ENCODE measurements at places on chromosomes 1 and 21. TPM values are rescaled to one million over a fixed set of nuclear protein-coding genes. Genes with fewer than 3 reads are reported as not detected.
A peak's percentile ranks its signal among the peaks of the same experiment; 100 is the strongest.

DNA sequence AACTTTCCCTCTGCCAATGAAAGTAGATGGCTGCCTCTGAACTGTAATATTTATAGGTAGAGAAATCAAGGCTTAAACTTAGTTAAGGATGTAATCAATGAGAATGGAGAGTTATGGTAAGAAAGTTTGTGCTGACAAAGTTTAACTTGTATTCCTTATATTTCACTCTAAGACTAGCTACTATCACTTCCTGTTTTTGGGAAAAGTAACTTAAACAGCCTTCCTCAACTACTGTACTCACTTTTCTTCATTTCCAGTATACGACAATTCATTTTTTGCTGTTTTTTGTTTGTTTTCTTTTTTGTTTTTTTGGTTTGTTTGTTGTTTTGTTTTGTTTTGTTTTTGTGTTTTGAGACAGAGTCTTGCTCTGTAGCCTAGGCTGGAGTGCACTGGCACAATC, 3.7 kb downstream of the RGS18 start:
- H3K36me3 ChIP-seq = no peaks in the 10 kb centered on the region
- no peak overlapping the region for H3K27ac ChIP-seq
- DNase-seq = no peak
- H3K4me1 ChIP-seq = no peaks in the 10 kb centered on the region
- H3K4me3 ChIP-seq = no peak overlapping the region
- H3K27me3 ChIP-seq = no peaks in the 10 kb centered on the region

DNA sequence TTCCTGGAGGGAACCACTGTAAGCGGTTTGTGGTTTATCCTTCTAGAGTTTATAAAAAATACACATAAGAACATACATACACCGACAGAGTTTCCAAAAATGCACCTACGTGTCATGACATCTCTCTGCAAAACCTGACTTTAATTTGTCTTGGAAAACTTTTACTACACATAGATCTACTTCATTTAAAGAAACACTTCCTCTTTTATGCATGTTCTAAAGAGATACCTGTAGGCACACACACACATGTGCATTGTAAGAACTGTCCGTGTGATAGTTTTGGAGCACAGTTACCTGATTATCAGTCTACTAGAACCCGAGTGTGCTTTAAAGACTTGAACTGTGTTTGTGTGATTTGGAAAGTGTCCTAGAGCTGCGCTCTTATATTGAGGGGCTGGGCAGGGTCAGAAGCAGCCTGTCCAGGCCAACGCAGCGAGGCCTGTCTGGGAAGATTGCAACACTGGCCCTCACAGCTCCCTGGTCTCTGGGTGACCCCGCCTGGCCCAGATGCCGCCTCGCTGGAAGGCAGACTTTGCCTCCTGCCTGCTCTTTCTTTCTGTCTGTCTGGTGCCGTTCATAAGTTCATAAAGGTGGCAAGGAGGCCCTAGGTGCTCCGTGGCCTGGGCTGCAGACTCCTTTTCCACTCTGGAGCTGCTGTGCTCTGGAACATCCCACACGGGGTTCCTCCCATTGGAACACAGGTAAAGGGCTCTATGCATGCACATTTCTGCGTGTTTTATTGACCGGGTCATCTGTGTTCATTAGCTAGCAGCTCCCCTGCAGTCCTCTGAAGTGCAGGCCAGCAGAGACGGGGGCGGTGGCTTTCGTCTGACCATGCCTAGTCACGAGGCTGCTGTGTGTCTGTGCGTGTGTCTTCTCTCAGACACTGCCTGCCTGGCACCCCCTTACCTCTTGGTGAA, 46.3 kb downstream of the AGPAT3 start:
- no peak overlapping the region for H3K4me3 ChIP-seq
- H3K36me3 ChIP-seq = peaks cover 2% of the 10 kb centered on the region
- no peak for DNase-seq
- H3K27ac ChIP-seq = no peak overlapping the region
- no peaks in the 10 kb centered on the region for H3K4me1 ChIP-seq

- H3K4me1 ChIP-seq = peaks cover 46% of the 10 kb centered on the region
- no peaks in the 10 kb centered on the region for H3K27me3 ChIP-seq
- H3K36me3 ChIP-seq = no peaks in the 10 kb centered on the region
- no peak overlapping the region for H3K4me3 ChIP-seq
- DNase-seq = peak; percentile 28
These were observed 1.3 kb downstream of the KRTAP12-4 start for GRCh38 chr21:44653123-44653522.

DNA sequence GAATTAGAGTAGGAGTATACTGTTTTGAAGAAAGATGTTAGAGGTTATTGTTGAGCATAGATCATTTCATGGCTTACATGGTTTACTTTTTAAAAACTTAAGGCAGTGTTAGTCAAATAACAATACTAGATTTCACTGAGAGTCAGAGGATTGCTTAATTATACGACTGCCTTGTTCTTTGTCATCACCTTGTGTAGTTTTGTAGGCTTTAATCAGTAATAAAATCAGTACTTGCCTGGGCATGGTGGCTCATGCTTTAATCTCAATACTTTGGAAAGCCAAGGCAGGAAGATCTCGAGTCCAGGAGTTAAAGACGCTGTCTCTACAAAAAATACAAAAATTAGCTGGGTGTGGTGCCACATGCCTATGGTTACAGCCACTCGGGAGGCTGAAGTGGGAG, 41.3 kb upstream of the GPR52 start:
- H3K4me3 ChIP-seq = no peak overlapping the region
- no peaks in the 10 kb centered on the region for H3K27me3 ChIP-seq
- no peak overlapping the region for H3K27ac ChIP-seq
- no peaks in the 10 kb centered on the region for H3K36me3 ChIP-seq

DNA sequence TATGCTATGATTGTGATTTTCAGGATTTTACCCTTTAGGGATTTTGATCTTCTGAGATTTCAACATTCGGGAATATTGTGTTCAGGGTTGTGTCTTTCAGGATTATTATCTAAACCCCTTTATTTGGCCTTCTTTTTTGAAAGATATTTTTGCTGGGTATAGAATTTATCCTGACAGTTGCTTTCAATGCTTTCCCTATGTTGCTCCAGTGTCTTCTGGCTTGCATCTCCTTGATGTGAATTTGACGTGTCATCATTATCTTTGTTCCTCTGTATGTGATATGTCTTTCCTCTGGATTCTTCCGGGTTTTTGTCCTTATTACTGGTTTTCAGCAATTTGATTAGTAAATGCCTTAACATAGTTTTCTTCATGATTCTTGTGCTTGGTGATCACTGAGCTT, 25.9 kb upstream of the RIPK4 start:
- no peak for DNase-seq
- no peak overlapping the region for H3K4me3 ChIP-seq
- no peaks in the 10 kb centered on the region for H3K27me3 ChIP-seq
- no peaks in the 10 kb centered on the region for H3K4me1 ChIP-seq
- H3K27ac ChIP-seq = no peak overlapping the region
- no peaks in the 10 kb centered on the region for H3K36me3 ChIP-seq

CRP gene
- not detected for total RNA-seq
